ENCODE measurements at places on chromosomes 1 and 21. TPM values are rescaled to one million over a fixed set of nuclear protein-coding genes. Genes with fewer than 3 reads are reported as not detected.

The CNR2 gene
- not detected for total RNA-seq

The RIMS3 gene
- 0.13 TPM for total RNA-seq

The AMY1B gene
- not detected for total RNA-seq

The NUDT4B gene
- total RNA-seq: 76.2 TPM

The CTXND2 gene
- total RNA-seq: not detected

The SKI gene
- total RNA-seq: 36.8 TPM

The NMNAT2 gene
- 0.72 TPM for total RNA-seq

The CZIB gene
- 36.3 TPM for total RNA-seq

The ADGRL4 gene
- 335 TPM for total RNA-seq

The KLHDC8A gene
- not detected for total RNA-seq

The C1QA gene
- not detected for total RNA-seq

The MNDA gene
- total RNA-seq: not detected

The SLC5A9 gene
- total RNA-seq: not detected

The WNT9A gene
- total RNA-seq: 1.1 TPM

The OPTC gene
- total RNA-seq: not detected

The MPL gene
- total RNA-seq: 0.07 TPM

The RHCE gene
- total RNA-seq: not detected

The SLC39A1 gene
- 71.1 TPM for total RNA-seq

The KIAA1614 gene
- total RNA-seq: 0.66 TPM

The F13B gene
- not detected for total RNA-seq

The CD84 gene
- total RNA-seq: not detected

The BGLAP gene
- not detected for total RNA-seq

The STIL gene
- 47.2 TPM for total RNA-seq

The CYP4A11 gene
- not detected for total RNA-seq

The TMEM240 gene
- total RNA-seq: 4.0 TPM

The CR1L gene
- not detected for total RNA-seq

The KCNE2 gene
- total RNA-seq: not detected

The TMEM51 gene
- 9.2 TPM for total RNA-seq

The PRELP gene
- total RNA-seq: 0.07 TPM

The CCDC28B gene
- total RNA-seq: 11.8 TPM

The RBBP4 gene
- 213 TPM for total RNA-seq

The PTPN22 gene
- total RNA-seq: 15.8 TPM

The OR4F29 gene
- total RNA-seq: 0.27 TPM

The PTPN14 gene
- 116 TPM for total RNA-seq

The CELF3 gene
- not detected for total RNA-seq

The OR14A2 gene
- not detected for total RNA-seq

The EDARADD gene
- total RNA-seq: not detected

The SPATA17 gene
- total RNA-seq: not detected

The AMY2A gene
- total RNA-seq: not detected

The SFN gene
- not detected for total RNA-seq

The LCE3D gene
- total RNA-seq: not detected

The ROR1 gene
- total RNA-seq: 0.53 TPM

The CLCA2 gene
- total RNA-seq: 0.13 TPM

The CA6 gene
- not detected for total RNA-seq

The AKNAD1 gene
- not detected for total RNA-seq

The TTC39A gene
- total RNA-seq: 1.6 TPM

The TRIM45 gene
- 1.4 TPM for total RNA-seq

The CNIH3 gene
- total RNA-seq: 0.72 TPM

The LRRC3 gene
- total RNA-seq: 2.4 TPM

The GCSAML gene
- not detected for total RNA-seq

The EPB41 gene
- total RNA-seq: 51.0 TPM

The CLK2 gene
- 34.6 TPM for total RNA-seq

The CDA gene
- total RNA-seq: 2.0 TPM

The CYP4Z1 gene
- total RNA-seq: not detected
